Stimulated activated CD4-positive, alpha-beta T cell treated with anti-CD3 and anti-CD28 coated beads, Interleukin-12 subunit alpha, Interleukin-12 subunit beta, amount 100 ng/mL, for 48 hours (primary cell): ENCODE measurements at places on chromosomes 11 and 22.

- no peak for DNase-seq
Observed at GRCh38 chr11:119539583-119539982, 116.6 kb upstream of the THY1 start.

- DNase-seq: no peak
Observed at GRCh38 chr22:50548040-50548920, 2.6 kb downstream of the KLHDC7B start.

DNA sequence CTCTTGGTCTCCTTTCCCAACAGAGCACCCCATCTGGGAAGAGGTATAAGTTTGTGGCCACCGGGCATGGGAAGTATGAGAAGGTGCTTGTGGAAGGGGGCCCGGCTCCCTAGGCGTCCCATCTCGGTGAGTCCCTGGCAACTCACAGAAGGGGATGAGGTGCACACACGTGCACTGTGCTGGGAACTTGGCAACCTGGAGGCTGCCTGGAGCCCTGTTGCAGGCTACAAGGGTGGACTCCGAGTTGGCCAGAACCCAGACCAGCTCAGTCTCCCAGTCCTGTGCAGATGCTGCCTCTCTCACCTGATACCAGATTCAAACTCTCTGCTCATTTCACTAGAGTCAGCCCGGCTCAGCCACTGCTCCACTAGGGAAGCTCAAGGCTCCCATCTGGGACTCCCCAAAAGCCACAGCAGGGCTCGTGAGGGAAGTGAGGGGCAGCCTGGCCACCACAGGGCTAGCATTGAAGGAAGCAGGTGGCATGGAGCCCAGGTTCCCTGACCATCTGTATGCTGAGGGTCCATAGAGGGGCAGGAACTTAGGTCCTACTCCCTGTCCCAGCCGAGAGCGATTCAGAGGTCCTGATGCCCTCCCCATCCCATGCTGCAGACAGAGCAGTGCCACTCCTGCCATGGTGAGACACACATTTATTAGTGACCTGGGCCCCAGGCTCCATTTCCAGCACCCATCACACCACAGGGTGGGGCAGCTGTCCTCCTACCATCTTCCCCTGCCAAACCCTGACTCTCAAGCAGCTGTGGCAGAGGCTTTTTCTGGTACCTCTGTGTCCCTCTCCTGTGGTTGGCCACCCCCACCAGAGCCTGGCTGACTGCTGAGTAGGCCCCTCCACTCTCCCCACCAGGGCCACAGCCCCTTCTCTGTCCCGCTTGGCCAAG is 4.0 kb downstream of the PRR33 start:
- no peak for DNase-seq

DNA sequence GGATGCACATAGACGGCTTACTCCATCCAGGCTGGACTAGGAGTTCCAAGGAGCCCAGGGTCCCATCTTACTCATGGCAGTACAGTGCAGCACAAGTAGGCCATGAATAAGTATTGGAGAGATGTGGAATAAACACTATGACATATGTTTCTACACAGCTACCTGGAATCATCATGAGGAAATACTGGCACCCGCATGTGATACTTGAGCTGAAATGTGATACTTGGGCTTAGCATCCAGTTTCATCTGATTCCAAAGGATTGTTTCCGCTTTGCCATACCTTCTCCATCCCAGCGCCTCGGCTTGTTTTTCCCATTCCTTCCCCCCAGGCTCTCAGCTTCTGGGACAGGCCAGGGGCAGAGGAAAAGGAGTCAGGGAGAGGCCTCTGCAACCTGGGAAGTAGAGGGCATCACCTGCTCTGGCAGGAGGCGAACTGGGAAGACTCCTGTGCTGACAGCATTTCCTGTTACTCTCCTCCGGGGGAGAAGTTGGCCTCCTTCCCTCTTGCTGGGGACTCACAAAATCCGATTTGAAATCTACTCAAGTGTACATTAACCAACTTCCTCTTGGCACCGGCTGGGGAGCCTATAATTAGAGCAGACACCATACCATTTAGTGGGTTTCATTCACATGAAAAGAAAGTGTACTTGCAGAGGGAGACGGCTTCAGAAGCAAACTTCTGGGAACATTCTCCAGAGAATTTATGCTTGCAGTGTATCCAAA is 187.8 kb downstream of the MIAT start:
- no peak for DNase-seq

DNA sequence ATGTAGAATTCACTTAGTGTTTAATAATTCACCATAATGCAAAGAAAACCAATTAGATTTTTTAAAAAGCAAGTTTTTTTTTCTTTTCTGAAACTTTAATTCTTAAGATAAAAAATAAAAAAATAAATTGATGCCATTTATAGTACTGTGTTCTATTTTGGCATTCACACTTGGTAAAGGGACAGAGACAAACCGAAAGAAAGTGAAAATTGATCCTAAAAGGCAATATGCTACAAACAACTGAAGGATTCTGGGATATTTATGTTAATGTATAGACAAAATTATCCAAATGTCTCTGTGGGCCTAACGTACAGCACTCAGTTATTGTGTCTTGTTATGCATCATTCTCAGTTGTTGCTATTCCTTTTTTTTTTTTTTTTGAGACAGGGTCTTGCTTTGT is 41.9 kb upstream of the DDI1 start:
- no peak for DNase-seq

DNA sequence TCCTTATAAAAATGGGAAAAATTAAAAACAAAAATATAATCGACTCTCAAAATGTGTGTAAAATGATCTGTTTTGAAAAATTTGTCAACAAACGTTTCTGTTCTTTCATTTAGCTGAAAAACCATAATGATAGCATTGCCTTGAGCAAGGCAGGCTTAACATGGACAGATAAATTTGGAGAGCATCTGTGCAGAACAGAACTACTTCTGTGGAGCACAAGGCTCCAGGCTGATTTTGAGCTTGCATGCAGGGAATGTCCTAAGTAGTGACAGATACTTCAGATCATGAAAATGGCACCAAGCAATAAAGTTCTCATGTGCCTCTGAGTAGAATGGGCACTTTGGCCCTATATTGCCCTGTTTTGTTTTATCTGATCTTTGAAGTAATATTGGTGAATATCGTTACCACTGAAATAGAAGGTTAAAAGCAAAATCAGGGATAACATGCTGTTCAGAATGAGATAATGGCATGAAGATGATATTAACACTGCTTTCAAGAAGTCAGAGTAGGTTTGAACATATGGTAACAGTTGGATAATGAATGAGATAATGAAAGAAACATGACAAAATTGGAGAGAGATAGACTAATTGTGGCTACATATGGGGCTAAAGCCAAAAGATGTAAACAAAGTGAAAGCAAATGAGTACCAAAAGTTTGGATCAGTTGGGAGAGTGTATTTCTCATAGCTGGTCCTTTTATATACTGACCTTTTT is 730.5 kb upstream of the CCDC179 start:
- DNase-seq: no peak

DNA sequence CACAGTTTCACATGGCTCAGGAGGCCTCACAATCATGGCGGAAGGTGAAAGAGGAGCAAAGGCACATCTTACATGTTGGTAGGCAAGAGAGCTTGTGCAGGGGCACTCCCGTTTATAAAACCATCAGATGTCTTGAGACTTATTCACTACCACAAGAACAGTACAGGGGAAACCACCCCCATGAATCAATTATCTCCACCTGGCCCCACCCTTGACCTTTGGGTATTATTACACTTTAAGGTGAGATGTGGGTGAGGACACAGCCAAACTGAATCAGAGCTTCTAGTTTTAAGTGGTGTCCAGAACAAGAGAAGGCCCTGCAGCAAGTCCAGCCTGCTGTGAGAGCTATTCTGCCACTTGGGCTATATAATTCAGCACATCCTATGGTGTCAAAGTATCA is 493.7 kb downstream of the ETS1 start:
- DNase-seq: no peak

DNA sequence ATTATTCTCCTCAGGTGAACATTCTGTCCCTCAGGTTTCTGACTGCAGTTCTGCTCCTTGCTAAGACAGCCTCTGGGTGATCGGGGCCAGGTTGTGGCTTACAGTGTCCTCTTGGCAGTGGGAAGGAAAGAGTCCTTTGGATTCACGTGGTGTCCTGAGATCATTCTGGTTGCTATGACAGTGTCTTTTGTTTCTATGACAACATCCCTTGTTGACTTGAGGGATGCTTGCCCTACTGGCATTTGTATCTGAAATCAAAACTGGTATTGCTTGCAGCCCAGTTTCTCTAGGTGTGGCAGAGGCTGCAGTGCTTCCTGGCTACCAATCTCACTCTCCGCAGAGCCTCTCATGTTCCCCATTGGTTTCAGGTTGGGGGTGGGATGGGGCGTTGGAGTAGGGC is 151.8 kb upstream of the CCDC90B start:
- no peak for DNase-seq

DNA sequence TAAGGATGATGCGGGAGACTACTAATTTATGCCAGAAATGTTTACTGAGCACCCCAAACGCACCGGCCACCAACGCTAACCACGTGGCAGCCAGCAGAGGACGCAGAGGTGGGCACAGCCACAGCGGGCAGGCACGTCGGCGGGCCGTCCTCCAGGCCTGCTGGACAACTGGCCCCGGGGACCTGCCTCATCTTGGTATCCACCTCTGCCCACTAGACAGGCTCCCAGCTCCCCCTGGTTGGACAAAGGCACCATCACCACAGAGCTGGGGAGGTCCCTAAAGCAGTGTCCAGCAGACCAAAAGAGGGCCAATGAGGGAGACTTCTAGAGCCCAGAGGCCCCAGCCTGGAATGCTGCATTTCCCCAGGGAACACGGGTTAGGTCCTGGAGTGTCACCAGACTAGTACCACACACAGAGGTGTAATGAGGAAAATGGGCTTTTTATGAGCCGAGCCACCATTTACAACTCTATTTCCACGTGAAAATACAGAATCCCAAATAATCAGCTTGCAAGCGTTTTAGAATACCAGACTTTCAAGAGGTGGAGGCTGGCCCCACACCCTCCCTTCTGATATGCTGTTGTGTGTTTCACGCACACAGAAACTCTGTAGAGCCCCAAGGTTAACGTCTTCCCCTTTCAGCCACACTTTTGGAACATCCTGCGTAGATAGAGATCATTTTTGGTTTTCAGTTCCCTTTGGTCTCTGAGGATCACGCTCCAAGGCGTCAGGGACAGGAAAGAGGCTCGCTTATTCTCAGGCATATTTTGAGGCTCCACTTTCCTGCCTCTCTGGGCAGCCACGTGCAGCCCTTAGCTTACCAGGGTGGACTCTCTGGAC is 23.7 kb upstream of the BID start:
- DNase-seq: no peak

- no peak for DNase-seq
Observed at GRCh38 chr11:1354125-1354938, 35.4 kb upstream of the BRSK2 start.

- DNase-seq: no peak
Observed at GRCh38 chr11:32137263-32137662, 46.4 kb downstream of the RCN1 start.

DNA sequence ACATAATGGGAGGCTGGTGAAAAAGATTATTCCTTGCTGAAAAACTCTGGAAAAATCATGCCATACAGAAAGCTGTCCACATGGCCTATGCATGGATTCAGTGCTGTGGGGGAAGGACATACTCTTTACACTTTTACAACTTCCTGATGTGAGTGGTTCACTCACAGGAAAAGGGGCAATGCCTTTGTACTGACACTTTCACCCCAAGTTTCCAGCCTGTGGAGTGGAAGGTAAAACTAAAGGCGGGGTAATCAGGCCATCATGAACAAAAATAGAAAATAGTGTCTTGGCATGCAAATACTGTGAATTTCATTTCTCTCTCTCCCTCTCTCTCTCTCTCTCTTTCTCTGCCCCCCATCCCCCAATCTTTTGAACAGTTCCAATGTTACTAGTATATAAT is 281.8 kb downstream of the ETS1 start:
- no peak for DNase-seq

DNA sequence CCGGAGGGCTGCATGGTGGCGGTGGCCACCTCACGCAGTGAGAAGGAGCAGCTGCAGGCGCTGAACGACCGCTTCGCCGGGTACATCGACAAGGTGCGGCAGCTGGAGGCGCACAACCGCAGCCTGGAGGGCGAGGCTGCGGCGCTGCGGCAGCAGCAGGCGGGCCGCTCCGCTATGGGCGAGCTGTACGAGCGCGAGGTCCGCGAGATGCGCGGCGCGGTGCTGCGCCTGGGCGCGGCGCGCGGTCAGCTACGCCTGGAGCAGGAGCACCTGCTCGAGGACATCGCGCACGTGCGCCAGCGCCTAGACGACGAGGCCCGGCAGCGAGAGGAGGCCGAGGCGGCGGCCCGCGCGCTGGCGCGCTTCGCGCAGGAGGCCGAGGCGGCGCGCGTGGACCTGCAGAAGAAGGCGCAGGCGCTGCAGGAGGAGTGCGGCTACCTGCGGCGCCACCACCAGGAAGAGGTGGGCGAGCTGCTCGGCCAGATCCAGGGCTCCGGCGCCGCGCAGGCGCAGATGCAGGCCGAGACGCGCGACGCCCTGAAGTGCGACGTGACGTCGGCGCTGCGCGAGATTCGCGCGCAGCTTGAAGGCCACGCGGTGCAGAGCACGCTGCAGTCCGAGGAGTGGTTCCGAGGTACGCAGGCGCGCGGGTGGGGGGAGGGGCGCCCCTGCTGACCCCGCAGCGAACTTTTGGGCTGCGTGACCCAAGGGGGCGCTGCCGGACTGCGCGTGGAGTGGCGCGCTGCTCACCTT is 670 bp downstream of the NEFH start:
- DNase-seq: peak; percentile 11

GRCh38 chr11:118618991-118619375 is 11.6 kb downstream of the PHLDB1 start:
- no peak for DNase-seq

DNA sequence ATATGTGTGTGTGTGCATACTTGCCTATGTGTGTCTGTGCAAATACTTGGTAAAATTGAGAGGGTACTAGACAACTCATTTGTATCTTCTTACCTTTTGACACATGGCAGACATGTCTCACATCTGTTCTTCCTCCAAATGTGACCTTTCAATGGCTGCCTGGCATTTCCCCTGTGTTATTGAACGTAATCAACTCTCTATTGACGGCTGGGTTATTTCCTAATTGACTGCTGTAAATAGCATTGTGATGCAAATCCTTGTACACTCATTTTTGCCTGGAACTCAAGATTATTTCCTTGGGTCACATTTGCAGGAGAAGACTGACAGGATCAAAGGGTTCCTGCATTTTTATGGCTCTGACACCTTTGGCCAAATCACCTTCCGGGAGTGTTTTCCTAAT is 37.4 kb downstream of the KCNQ1 start:
- no peak for DNase-seq

- DNase-seq: no peak
Observed at GRCh38 chr11:73204711-73205121, 13.4 kb upstream of the P2RY2 start.

GRCh38 chr11:70325824-70326223 is 55.3 kb downstream of the PPFIA1 start:
- no peak for DNase-seq

- DNase-seq: no peak
Observed at GRCh38 chr22:24741769-24742168, 32.8 kb downstream of the PIWIL3 start.
